ENCODE measurements at places on chromosomes 1 and 21.

GRCh38 chr1:47842228-47842919 lies 154.8 kb downstream of the TRABD2B start:
- DNase-seq, result no peak

- no peak for DNase-seq
Measured at GRCh38 chr21:45333583-45334121, 46.0 kb upstream of the POFUT2 start.

DNA sequence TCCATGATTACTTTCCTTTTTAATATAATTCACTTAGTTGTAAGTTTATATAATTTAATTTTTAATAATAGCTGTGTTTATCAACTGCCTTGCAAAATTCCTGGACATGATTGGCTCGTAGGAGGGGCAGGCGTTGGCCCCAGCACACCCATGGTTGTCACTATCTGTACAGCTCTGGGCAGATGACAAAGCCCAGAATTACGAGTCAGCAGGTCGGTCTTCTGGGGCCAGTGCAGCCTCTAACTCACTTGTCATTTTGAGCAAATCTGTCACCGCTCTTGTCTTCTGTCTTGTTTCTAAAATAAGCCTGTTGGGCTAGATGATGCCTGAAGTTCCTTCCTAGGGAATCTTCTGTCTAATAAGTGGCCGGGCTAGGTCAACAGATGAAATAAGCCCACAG lies 21.4 kb upstream of the LRRC38 start:
- DNase-seq, result no peak

- DNase-seq, result no peak
Measured at GRCh38 chr1:203130358-203130985, 2.9 kb downstream of the ADORA1 start.

GRCh38 chr1:160607011-160607671 lies 27.8 kb upstream of the CD84 start:
- DNase-seq, result peak; percentile 59

GRCh38 chr1:35300376-35300775 lies 31.9 kb downstream of the ZMYM4 start:
- DNase-seq, result no peak

DNA sequence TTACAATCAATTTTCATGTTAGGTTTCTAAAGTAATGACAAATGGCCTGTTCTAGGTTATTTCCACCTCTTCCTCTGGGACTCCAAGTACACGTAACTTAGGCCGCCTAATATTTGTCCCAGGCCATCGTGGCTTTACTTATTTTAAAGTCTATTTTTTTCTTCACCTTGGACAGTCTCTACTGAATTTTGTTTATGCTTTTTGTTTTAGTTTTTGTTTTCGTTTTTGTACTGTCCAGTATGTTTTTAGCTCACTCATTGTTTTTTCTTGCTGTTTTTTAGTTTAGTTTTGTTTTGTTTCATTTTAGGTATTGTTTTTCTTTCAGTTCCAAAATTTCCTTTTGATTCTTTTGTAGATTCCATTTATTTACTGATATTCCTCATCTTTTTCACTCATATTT lies 187.7 kb upstream of the RNPC3 start:
- DNase-seq, result no peak

DNA sequence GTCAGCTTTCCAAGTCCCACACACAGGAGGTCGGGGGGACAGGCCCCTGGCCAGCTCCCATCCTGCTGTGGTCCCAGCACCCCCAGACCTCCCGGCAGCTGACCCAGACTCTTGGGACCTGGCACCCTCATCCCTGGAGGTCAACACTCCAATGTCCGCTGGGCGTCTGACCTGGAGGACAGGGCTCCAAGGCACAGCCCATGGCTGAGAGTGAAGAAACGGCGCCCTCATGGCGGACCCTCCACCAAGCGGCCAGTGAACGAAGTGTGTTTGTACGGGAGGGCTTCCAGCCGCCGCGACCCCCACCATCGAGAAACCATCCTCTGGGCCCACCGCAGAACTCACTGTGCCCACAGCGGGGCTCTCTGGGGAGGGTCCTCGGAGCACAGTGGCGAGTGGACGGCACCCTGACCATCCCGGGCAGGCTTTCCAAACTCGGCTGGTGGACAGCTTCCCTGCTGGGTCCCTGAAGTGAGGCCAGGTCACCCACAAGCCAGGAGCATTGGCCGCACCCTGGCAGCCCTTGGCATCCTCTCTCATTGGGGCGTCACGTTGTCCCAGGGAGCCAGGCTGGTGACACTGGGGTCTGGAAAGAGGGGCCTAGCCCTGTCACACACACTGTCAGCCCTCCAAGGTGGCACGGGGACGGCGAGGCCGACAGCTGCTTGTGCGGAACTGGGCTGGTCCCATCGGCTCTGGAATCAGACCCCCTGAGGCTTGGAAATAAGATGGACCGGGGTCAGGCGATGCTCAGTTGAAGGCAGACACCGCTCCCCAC lies 47.8 kb upstream of the COL6A2 start:
- DNase-seq, result no peak

DNA sequence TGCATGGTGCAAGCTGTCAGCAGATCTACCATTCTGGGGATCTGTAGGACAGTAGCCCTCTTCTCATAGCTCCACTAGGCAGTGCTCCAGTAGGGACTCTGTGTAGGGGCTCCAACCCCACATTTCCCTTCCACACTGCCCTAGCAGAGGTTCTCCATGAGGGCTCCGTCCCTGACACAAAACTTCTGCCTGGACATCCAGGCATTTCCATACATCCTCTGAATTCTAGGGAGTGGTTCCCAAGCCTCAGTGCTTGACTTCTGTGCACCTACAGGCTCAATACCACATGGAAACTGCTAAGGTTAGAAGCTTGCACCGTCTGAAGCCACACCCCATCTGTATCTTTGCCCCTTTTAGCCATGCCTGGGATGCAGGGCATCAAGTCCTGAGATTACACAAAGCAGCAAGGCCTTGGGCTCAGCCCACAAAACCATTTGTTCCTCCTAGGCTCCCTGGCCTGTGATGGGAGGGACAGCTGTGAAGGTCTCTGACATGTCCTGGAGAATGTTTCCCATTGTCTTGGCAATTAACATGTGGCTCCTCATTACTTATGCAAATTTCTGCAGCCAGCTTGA lies 117.0 kb upstream of the NFIA start:
- no peak for DNase-seq

- DNase-seq, result no peak
Measured at GRCh38 chr1:168390271-168390670, 109.6 kb downstream of the TBX19 start.

GRCh38 chr1:228989992-228990827 lies 254.9 kb downstream of the RHOU start:
- DNase-seq, result no peak

Data from stimulated activated CD4-positive, alpha-beta T cell treated with anti-CD3 and anti-CD28 coated beads, Interleukin-2, amount 100 ng/mL, for 4 hours (primary cell).